Hematopoietic multipotent progenitor cell treated with erythropoietin and hydrocortisone succinate and interleukin-3 and kit ligand, for 8 days (in vitro differentiated cells): ENCODE measurements at places on chromosomes 4 and X.
A peak's percentile ranks its signal among the peaks of the same experiment; 100 is the strongest.

DNA sequence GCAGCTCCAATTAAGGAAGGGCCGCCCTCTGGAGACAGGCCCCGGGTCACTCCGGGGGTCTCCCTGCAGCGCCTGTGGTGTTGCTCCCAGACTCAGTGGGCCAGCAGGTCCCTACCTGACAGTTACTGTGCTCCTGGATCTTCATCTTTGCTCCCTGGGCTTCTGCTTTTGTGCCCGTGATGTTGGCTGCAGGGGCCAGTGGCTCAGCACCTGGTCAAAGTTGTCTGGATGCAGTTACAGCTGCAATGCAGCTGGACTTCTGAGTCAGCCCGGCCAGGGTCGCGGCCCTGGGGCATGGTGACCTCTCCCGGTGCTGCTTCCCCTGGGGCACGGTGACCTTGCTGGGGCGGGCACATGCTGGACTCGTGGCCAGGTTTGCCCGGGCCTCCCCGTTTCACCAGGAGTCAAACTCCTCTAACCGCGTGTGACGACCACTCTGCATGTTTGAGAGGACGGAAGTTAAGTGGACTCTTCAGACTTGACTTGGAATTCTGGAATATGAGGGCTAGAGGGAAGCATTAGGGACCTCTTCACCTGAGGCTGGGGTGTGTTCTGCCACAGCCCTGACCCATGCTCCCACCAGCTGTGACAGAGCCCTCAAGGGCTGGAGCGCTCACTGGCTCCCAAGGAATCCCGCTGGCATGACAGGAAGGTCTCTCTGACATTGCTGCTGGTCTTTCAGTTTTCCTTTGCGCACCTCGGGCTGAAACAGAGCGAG lies 3.7 kb downstream of the CTAG2 start:
- no peak for DNase-seq

- DNase-seq: no peak
Observed at GRCh38 chrX:123322536-123322935, 138.5 kb downstream of the GRIA3 start.

- DNase-seq: no peak
Observed at GRCh38 chr4:108280072-108280471, 111.3 kb upstream of the LEF1 start.

DNA sequence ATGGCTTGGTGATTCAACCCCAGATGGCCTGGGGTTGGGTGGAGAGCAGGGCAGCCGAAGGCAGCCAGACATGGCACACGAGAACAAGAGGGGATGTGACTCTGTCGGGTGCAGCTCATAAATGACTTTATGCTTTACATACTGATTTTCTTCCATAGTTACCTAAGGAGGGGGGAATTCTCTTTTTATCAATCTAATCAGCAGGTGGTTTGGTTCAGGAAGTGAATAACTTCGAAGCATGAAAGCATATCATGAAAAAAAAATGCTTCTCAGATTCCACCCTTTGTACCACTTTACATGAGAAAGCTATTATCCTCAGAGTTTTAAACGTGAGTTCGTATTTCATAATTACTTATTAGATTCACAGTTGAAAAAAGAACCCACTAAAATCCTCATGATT lies 908.9 kb upstream of the LCORL start:
- DNase-seq: no peak

DNA sequence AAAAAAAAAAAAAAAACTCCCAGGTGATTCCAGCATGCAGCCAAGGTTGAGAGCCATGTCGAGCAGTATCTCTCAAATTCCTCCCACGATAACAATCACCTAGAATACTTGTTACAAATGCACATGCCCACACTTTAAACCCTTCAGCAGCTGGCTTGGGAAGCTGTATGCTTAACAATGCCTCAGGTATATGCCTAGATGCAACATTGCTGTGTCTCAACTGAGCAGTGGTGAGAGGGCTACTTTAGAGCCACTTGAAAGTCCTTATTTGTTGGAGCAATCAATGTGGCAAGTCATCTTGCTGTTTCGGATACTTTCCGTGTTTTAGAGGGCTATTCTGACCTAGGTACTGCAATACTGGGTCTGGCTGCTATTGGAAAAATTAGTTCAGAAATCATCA lies 487.4 kb downstream of the INPP4B start:
- DNase-seq: no peak

DNA sequence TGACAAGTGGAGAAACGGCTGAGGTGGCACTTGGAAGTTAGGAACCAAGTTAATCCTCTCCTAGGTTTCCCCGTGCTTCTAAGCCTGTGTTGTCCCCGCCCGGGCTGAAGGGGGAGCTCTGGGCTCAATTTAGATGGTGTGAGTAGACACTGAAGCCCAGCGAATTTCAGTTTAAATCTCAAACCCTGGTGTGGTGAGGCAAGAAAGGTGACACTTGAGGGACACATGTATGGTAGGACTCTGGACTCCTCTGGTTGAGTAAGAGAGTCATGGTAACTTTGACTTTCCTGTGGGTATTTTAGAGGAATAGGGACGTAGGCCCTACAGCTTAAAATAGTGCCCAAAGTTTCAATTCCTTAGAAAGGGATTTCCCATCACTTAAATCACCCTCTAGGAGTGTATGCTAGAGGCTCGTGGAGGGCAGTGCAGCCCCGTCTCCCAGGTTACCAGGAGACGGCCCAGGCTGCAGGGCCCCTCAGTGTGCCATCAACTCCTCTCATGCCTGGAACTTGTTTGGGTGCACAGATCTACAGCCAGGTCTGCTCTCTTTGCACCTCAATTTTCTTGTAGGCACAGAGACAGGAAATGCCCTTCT lies 24.0 kb downstream of the HAND2 start:
- DNase-seq: peak; percentile 63

- no peak for DNase-seq
Observed at GRCh38 chrX:38570396-38570795, 9.1 kb downstream of the TSPAN7 start.

DNA sequence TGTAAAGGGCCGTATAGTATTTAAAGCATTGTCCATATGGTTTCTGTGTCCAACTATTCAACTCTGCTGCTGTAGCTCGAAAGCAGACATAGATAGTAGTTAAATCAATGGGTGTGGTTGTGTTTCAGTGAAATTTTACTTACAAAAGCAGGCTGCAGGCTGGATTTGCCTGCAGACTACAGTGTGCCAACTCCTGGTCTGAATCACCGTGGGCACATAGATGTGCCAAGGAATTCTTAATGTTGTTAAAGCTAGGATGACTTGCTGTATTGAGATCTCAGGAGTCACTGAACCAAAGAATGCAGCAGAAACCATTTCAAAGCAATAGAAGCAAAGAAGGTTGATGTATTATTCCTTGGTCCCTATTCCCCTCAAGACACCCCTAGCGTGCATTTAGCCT lies 379.0 kb downstream of the STIM2 start:
- DNase-seq: no peak
